Natural killer cell treated with Interleukin-12 subunit alpha and Interleukin-12 subunit beta and Interleukin-15 and Interleukin-18, amount 100 ng/mL, for 72 hours (primary cell): ENCODE measurements at places on chromosomes 2 and 18.

DNA sequence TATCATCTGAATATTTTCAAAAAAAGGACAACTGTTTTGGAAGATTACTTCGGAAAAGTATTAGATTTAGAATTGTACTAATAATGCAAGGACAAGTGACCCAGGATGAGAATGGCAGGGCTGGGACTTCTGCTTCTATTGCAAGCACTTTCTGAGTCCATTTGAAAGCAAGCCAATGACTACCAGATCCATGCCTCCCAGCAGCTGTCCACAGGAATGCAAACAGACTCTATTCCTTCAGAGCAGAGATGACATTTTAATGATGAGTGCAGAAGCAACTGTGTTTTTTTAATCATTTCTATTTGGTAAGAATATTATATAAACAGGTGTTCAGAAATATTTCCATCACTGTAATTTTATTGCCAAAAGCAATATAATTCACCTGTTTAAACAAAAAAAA, 456.7 kb downstream of the SOX11 start:
- DNase-seq = no peak

DNA sequence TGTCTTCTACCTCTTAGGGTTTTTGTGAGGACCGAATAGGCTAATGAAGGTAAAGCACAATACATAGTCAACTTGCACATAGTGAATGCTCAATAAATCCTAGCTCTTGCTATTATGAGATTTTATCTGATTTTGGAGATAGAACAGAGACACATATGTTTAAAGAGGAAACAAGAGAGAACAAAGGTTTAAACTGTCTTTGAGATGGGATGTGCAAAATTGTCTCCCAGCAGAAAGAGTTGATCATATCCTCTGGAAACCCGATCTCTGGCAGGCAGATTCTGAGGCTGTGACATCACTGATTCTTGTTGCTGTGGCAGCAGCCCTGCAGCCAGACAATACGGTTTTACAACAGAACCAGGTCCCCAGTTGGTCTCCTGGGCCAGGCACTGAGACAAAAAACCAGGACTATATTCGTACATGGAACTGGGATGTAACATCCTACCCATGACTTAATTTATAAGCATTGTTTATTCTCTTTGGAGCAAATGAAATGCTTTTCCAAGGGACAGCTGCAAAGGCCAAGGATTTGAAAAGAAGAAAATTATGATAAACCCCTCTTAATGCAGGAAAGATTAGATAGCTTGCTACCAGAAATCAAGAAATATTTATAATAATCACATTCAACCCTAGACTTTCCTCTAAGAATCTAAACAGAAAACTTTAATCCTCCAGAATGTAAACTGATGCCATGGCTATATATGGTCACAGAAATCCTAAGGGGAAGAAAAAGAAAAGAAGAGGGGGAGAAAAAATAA, 80.2 kb downstream of the SLC8A1 start:
- DNase-seq = no peak

GRCh38 chr18:11666176-11666575, 22.9 kb upstream of the GNAL start:
- no peak for DNase-seq

DNA sequence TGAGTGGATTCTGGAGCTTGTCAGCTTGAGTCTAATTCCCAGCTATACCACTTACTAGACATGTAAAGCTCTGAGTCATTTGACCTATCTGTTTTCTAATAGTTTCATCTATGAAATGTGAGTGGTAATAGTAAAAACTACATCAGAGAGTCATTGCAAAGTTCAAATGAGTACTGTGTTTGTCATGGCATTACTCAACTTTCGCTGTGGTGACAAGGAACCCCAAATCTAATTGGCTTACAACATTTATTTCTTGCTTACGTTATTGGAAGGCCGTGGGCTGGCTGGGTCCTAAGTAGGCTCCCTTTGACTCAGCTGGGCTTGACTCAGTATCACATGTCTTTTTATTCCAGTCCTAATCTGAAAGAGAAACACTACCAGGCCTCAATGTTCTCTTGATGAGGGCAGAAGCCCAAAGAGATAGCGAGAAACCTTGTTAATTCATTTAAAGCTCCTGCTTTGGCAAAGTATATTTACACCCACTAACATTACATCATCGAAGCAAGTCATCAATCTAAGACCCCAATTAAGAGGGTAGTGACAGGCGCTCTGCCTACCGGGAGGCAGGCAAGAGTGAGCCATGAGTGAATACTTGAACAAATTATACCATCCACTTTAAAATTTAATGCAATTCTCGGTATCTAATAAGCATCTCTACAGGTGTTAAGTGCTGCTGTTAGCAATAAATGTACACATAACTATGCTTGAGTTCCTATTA, 431.8 kb upstream of the SPHKAP start:
- DNase-seq = no peak

DNA sequence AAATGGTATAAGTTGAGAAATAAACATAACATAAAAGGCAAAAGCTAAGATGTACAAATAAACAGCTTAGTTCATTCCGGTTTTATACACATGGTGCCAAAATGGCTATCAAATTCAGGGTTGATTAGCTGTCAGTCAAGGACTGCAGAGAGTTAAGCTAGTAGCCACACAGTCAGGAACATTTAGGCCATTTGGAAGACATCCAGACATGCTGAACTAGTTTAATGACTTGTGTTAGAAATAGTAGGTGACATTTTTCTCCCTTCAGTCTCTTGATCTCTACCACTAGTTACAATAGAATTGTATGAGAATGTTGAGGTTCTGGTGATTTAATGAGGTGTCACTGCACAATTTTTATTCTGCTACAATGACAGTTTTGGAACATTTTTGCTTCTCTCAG, 394.4 kb upstream of the SPHKAP start:
- no peak for DNase-seq

DNA sequence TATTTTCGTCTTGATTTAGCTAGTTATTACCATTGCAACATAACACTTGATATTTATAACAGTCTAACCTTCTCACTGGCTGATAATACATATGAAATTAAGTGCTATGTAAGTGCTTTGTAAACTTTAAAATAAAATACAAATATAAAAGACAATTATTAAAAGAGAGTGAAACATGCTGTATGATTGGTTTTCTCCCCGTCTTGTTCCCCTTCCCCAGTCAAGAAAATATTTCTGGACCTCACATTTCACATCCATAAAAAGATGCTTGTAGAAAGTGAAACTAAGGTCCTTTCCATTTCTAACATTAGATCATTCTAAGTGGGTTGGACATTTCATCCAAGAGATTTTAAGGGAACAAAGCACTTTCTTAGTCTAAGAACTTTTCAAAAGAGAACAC, 310.2 kb upstream of the LRATD1 start:
- no peak for DNase-seq

DNA sequence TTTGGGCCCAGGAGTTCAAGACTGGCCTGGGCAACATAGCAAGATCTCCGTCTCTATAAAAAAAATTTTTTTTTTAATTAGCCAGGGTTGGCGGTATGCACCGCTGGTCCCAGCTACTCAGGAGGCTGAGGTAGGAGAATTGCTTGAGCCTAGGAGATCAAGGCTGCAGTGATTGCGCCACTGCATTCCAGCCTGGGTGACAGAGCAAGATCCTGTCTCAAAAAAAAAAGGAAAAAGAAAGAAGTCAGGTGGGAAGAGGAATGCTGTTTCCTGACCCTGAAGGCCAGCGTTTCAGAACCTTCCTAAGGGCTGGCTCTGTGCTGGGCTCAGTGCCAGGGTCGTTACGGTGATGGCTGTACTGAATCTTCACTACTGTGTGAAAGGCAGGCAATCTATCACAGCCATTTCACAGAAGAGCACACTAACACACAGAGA, 35.0 kb upstream of the AGAP1 start:
- no peak for DNase-seq

- DNase-seq = no peak
Measured at GRCh38 chr2:137467246-137467862, 496.9 kb upstream of the HNMT start.

DNA sequence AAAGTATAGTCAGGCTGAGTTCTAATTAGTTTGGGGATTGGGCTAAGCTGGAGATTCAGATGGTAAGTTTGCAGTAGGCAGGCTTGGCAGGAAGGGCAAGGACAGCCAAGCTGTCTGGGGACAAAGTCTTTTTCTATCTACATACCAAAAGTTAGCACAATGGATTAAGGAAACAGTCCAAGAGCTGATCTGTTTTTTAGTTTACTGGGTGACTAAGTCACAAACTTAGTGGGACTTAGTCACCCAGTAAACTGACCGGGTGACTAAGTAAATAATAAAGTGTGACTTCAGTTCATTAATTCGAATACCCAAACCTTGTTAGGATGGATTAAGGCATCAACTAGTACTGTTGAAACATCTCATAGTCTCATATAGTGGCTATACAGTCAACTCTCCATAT, 1386.0 kb upstream of the CELF4 start:
- no peak for DNase-seq

DNA sequence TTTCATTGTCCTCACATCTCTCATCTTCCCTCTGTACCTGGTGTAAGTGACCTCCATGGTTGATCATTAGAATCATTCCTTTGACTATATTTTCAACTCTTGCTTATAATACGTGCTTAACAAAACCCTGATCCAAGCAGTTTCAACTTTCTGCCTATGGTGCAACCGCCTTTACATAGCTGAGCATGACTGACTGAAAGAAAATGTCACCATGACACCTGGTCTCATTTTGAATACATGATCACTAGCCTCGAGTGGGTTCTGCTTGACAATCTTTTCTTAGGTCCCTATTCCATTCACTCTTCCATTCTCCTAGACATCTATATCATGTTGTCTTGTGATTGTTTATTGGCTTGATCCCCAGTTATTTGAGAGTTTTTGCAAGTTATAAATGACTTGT, 78.9 kb upstream of the STAM2 start:
- DNase-seq = no peak

DNA sequence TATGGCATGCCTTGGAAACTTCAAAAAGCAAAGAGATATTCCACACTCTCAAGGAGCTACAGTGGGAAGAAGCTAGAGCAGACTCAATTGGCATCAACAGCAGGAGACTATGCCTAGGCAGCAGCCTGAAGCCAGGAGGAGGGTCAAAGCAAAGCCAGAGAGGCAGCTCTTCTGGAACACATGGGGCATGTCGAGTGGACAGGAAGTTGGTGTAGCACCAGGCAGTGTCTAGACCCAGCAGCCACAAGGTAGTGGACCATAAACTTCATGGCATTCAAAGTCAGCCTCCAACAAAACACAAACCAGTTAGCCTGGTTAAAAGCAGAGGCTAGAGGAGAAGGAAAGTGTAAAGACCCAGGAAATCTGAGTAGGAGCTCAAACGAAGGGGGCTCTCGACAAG, 311.2 kb upstream of the PKDCC start:
- no peak for DNase-seq

DNA sequence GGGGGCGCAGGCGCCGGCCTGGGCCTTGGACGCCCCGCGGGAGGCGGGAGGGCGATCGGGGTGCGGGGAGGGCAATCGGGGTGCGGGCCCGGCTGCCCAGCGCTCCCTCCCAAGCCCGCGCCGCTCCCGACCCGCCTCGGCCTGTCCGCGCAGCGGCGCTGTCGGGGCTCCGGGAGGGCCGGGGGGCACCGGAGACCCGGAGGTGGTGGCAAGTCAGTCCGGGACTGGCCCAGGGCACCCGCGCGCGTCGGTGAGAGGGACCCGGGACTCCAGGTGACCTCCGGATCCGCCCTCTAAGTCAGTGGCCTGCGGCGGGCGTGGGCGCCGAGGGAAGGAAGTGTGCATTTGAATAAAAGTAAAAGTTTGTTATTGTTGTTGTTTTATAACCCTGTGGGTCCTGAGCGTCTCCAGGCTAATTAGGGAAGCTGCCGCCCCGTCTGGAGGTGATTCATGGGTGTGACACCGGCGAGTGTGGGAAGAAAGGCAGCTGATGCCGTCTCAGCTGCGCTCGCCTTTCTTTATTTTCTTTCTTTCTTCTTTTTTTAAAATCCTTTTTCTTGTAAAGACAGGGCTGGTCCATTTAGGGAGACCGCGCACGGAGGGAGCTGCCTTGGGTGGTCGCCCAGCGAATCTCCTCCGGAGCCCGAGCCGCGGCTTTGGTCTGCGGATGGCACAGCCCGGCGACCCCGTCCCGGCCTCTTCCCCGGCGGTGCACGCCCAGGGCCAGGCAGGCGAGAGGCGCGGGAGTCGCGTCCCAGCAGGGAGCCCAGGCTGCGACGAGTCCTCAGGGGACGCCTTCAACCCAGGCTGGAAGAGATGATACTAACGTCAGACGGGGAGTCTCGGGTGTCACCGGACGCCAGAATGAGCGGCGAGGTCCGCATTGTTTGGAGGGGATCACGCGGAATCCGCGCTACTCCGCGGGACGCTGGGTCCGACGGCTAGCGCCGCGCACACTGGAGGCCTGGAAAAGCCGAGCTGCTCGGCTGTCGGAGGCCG, 627 bp upstream of the CRACDL start:
- no peak for DNase-seq

DNA sequence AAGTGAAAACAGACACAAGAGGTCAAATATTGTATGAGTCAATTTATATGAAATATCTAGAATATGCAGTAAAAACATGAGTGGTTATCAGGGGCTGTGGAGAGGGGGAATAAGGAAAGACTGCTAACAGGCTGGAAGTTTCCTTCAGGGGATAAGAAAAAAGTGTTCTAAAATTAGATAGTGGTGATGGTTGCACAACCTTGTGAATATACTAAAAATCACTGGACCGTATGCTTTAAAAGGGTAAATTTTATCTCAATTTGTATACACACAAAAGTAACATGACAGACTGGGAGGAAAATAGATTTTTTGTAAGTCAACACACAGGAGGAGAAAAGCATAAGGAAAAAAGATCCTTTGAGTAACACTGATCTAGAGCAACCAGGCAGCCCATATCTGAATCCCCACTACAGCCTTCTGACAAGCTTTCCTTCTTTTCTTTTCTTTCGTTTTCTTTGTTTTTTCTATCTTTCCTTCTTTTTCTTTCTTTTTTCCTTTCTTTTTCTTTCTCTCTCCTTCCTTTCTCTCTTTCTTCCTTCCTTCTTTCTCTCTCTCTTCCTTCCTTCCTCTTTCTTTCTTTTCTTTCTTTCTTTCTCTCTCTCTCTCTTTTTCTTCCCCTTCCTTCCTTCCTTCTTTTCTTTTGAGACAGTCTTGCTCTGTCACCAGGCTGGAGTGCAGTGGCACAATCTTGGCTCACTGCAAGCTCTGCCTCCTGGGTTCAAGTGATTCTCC, 95.4 kb downstream of the AAK1 start:
- DNase-seq = no peak

DNA sequence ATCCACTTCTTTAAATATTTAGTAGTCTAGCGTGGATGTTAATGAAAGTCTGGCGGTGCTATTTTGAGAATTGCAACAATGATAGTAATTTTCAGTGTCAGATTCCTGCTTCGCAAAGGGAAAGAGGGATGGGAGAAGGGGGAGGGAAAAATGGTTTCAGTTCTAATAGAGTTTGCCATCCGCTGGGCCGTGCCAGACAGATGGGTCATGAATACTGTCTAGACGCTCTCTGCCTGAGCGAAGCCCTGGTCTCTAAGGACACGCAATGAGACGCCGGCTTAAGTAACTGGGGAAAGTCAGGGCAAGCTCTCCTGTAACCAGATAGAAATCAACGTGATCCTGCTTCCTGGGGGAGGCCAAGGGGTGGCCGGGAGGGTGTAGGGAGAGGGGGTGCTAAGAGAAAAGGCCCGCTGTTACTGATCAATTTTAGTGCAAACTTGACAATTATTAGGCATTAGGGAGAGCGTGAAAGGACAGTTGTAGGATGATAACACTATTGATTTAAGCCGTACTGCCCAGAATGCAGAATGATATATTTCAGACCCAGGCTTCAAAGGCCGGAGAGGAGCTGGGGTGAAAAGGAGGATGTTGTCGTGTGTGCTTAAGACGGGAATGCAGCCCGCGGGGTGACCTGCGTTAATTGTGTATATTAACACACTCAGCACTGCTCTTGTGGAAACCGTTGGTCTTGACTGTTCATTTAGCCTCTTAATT, 229.2 kb downstream of the LDLRAD4 start:
- DNase-seq = no peak
